ENCODE measurements at places on chromosomes 4 and X.
A peak's percentile ranks its signal among the peaks of the same experiment; 100 is the strongest.

- DNase-seq: no peak
Measured at GRCh38 chrX:11908371-11908770, 150.3 kb downstream of the MSL3 start.

- DNase-seq: no peak
Measured at GRCh38 chr4:153341575-153342090, 2.9 kb upstream of the MND1 start.

GRCh38 chrX:24963823-24964222 is 51.9 kb downstream of the ARX start:
- DNase-seq: no peak

GRCh38 chr4:156623376-156623775 is 348.2 kb downstream of the PDGFC start:
- no peak for DNase-seq

DNA sequence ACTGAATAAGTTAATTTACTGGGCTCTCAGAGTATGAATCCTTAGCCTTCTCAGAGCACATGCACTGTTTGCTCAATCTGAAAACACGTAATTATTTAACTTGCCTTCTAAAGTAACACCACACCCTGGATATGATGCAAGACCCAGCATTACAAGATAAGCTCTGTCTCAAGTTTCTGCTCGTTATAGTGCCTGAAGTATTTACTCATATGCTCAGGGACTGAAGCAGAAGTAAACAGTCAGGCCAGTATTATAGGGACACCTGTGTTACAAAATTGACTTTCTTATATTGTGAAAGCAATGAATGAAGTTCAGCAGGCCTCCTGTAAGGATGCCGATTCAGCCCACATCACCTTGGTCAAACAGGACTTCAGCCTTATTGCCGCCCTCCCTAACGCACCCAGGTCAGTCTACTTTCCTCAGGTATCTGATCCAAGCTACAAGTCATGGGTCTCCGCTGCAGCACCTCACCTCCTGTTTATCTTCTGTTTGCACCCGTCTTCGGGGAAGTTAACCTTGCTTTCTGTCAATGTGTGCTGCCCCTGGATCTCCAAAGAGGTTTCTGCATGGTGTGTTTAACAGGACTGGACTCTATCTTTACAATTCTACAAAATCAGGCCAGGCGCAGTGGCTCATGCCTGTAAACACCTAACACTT is 42.8 kb upstream of the KLF3 start:
- DNase-seq: peak; percentile 4

- no peak for DNase-seq
Measured at GRCh38 chr4:7226439-7226838, 34.1 kb downstream of the SORCS2 start.

DNA sequence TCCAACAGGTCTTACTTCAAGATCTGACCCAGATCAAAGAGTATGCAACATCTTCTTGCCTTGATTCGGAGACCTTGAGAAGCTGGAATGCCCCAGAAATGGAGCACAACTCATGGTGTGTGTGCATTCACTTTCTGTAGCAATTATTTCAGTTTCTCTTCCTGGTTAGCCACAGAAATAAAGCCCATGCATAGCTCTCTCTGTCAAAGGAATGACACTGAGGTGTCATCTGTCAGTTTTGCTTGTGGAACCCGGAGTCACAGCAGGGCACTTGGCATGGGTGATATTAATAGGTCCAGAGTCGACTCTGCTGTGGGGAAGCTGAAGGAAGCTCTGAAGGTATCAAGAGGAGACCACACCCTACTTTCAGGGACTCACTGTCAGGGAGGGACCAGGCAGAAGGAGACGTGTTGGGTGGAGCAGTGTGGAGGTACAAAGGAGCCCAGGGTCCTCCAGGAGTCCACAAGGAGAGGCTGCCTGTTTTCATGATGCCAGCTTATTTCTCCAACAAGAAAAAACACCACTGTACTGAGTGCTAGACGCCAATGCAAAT is 10.7 kb downstream of the CLNK start:
- no peak for DNase-seq

DNA sequence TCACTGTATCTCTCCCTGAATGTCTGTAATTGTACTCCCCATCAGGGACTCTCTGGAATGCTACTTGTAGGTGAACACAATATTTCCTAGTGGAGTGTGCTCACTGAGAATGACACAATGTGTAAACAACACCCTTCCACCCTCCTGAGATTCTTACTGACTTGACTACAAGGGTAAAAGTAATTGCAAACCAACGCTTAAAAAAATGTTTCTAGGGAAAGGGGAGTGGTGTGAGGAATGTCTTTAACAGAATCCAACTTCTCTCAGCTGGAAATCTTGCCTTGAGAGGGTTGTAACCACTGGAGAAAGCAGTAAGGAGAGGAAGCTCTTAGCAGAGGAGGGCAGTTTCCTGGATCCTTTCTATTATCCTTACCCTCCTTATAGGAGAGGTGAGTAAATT is 5.1 kb upstream of the RAPGEF2 start:
- DNase-seq: no peak

DNA sequence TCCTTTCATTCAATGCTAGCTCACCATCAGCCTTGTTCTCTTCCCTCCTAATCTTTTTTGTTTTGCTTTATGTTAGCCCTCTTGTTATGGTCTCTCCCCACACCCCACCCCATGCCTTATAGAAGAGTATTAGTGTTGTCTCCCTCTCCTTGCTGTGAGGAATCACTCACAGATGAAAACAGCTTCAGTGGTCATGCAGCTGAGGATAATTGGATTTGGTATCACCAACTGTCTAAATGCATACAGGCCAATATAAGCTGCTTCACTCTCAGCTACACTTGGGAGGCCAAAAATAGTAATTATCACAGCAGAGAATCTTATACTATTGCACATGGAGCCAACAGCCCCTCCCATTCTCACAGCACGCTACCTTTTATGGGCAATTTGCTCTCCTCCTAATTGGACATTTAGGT is 494.6 kb upstream of the FAM241A start:
- no peak for DNase-seq

- DNase-seq: no peak
Measured at GRCh38 chr4:90130076-90130475, 2.9 kb downstream of the CCSER1 start.

- DNase-seq: no peak
Measured at GRCh38 chrX:17987783-17988182, 126.7 kb upstream of the RAI2 start.

- DNase-seq: no peak
Measured at GRCh38 chrX:111811831-111812230, 64.2 kb upstream of the TRPC5OS start.

DNA sequence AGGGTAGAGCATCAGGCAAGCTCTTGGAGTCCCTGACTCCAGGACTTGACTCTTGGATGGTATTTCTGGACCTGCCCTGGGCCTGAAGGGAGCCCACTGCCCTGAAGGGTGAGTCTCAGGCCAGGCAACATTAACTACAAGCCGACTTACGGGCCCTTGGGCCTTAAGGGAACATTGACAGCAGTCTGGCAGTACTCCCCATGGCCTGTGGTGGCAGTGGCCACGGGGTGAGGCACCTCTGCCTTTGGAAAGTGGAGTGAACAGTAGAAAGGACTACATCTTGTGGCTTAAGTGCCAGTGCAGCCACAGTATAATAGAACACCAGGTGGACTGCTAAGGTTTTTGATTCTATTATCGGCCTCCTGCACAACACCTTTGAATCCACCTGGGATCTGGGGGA is 36.3 kb downstream of the SH3BGRL start:
- DNase-seq: no peak

DNA sequence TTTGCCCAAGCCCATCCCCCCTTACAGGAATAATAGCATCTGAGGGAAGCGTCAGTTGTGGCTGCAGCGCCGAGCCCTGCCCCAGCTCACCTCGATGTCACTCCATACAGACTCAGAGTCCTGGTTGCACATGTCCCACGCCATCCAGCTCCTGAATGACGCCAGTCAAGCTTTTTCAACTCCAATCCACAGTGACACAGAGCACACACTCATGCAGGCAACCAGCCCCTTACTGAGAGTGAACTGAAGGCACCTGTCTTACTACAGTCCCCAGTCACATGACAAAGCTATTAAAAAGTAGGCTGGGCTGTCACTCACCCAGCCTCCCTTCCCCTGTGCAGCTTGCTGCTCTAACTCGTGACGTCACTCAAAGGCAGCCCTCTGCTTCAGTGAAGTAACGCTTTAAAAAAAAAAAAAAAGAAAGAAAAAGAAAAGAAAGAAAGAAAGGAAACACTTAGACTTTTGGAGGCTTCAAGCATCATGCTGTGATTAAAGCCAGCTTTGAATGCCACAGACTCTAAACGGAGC is at the start of gene PPARGC1A:
TSS of gene PPARGC1A (minus strand) at position 234 of the 528 bp plus-strand sequence. CDS start at position 144, 90 bp downstream.
- DNase-seq: peak; percentile 79

- DNase-seq: no peak
Measured at GRCh38 chr4:22744478-22745062, 51.8 kb downstream of the GBA3 start.

GRCh38 chr4:88583631-88584470 is 8.4 kb upstream of the HERC3 start:
- no peak for DNase-seq

DNA sequence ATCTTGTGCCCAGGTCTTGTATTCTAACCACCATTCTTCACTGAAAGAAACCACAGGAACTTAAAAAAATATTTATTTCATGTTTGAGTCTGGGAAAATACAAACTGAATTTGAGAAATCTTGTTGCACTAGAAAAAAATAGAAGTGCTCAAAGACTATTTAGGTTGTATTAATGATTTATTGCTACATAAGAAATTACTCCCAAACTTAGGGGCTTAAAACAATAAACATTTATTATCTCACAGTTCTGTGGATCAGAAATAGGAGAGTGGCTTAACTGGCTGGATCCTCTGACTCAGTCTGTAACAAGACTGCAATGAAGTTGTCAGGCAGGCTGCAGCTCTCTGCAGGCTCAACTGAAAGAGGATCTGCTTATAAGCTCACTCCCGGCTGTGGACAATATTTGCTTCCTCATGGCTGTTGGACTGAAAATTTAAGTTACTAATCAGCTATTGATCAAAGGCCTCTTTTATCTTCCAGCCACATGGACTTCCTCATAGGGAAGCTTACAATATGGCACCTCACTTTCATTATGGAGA is 295.4 kb upstream of the FAM241A start:
- no peak for DNase-seq

DNA sequence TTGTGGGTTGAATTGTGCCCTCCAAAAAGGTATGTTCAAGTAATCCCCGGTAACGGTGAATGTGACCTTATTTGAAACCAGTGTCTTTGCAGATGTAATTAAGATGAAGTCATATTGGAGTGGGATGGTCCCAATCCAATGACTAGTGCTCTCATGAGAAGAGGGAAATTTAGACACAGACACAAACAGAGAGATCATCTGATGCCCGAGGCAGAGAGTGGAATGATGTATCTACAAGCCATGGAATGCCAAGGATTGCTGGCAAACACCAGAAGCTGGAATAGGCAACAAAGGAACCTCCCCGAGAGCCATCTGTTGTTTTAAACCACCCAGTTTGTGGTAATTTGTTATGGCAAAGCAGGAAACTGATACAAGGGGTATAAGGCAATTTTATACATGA is 35.1 kb downstream of the RPS6KA3 start:
- DNase-seq: no peak

DNA sequence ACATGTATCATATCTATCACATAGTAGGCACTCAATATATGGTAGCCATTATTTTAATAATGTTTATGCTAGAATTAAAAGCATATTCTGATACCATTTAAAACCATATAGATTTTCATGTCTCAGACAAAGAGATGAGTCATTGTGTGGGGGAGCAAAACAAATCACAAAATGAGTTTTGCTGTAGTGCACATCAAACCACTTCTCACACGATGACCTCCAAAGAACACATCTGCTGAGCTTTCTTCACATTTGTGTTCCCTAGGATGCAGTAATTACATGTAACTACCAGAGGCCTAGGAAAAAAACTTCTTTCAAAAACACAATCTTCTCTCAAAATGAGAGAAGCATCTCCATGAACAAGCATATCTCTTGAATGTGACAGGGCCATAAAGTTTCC is 56.1 kb upstream of the BRS3 start:
- DNase-seq: no peak

DNA sequence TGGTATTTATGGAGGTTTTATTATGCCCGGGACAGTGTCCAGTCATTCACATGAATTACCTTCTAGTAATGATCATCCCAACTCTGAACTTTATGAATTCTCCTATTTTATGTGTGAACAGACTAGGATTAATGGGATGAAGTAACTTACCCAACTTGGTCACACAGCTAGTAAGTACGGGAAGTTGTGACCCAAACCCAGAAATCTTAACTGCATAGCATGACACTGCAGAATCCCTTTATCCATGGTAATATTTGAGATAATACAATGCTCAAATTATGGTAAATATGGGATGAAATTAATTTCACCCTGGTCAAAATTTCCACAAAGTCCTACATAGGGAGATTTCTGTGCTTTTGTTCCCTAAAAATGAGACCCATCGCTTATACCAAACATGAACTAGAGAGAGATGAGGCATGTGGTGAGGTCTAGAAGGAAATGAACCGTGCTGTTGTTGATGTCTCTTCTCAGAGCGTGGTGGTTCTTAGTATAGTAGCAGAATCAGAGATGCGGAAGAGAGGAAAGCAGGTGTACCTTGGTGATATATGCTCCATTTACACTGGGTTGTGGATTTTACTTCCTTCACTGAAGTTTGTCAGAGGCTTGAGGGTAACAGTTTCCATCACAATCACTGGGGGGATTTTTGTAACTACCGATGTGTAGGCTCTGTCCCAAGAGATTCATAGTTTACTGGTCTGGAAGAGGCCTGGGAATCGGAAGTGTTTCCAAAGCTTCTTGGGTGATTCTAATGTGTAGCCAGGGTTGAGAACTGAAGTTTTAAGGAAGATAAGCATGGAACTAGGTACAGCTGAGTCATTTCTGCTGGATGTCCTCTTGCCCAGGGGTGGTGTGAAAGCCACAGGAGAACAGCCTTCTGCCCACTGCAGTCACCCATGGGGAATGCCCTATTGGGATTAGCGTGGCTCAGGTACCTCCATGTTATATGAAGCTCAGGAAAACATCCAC is 30.2 kb upstream of the FAM9C start:
- DNase-seq: no peak

- no peak for DNase-seq
Measured at GRCh38 chrX:123169247-123169901, 14.7 kb upstream of the GRIA3 start.

DNA sequence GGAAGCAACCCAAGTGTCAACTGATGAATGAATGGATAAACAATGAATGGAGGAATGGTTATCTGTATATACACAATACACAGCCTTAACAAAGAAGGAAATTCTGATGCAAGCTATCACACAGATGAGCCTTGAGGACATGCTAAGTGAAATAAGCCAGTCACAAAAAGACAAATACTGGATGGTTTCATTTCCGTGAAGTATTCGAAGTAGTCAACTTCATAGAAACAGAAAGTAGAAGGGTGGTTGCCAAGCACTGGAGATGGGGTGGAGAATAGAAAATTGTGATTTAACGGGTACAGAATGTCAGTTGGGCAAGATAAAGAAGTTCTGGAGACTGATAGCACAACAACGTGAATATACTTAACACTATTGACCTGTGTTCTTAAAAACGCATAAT is 28.2 kb downstream of the CENPU start:
- DNase-seq: no peak

- no peak for DNase-seq
Measured at GRCh38 chrX:123013141-123013540, 170.9 kb upstream of the GRIA3 start.

GRCh38 chr4:163603257-163603656 is 108.8 kb downstream of the TMA16 start:
- no peak for DNase-seq

GRCh38 chr4:108036213-108036612 is 46.5 kb downstream of the HADH start:
- no peak for DNase-seq

- DNase-seq: no peak
Measured at GRCh38 chr4:89123451-89123851, 12.1 kb downstream of the TIGD2 start.

- DNase-seq: no peak
Measured at GRCh38 chrX:11435568-11435967, 142.4 kb downstream of the AMELX start.

All from NCI-H774 (cell line).